ENCODE measurements at places on chromosomes 12 and 14.

GRCh38 chr12:102951841-102952240 lies 5.6 kb upstream of the ASCL1 start:
- DNase-seq, result no peak

- DNase-seq, result peak; percentile 60
Measured at GRCh38 chr14:76937181-76938091, 91.1 kb downstream of the IRF2BPL start.

DNA sequence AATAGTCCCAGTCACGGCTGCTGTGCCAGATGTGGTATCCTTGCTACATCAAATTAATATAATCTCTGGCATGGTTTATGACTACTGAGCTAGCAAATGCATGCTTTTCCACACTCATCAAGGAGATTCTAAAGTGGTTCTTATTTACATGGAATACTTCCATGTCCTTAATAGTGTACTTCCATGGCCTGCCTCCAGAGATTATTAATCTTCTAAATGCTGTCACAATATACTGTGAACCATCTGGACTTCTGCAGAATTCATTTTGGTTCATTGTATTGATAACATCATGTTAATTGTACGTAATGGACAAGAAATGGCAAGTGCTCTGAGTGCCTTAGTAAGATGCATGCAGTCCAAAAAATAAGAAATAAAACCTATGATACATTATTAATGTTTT lies 230.8 kb downstream of the NUAK1 start:
- no peak for DNase-seq

DNA sequence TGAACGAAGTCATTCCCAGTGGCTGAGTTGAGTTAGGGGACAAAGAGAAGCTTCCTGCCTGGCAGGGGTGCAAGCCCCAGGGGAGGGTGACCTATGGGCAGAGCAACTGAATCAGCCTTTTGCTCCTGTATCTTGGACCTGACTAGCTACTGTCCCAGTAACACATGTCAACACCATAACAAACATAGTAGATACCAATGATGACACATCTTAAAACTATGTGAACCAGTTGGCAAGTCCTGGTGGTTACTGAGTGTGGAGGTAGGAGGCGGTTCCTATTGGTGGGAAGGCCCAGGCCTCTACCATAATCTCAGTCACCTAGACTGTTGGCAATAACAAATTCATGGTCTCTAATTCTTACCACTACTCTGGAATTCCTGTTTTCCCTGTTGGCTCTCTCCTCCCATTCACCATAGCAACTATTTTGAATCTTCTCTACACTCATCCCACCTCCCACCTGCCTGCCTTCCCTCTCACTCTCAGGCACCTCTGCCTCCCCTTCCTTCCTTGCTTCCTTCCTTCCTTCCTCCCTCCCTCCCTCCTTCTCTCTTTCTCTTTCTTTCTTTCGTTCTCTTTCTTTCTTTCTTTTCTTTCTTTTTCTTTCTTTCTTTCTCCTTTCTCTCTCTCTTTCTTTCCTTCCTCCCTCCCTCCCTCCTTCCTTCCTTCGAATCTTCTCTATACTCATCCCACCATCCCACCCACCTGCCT lies 8.1 kb upstream of the P2RX7 start:
- no peak for DNase-seq

- peak; percentile 73 for DNase-seq
Measured at GRCh38 chr14:22570132-22570949, 18.7 kb downstream of the DAD1 start.

All from posterior cingulate gyrus (tissue), 11 donors.